DMS153 (cell line): ENCODE measurements at places on chromosomes 3 and 15.

GRCh38 chr3:143727391-143727790, 120.9 kb downstream of the SLC9A9 start:
- no peak for DNase-seq

- no peak for DNase-seq
These were observed 87.5 kb downstream of the NEK10 start for GRCh38 chr3:27281671-27282150.

- no peak for DNase-seq
These were observed 51.2 kb downstream of the KAT2B start for GRCh38 chr3:20091331-20092047.

DNA sequence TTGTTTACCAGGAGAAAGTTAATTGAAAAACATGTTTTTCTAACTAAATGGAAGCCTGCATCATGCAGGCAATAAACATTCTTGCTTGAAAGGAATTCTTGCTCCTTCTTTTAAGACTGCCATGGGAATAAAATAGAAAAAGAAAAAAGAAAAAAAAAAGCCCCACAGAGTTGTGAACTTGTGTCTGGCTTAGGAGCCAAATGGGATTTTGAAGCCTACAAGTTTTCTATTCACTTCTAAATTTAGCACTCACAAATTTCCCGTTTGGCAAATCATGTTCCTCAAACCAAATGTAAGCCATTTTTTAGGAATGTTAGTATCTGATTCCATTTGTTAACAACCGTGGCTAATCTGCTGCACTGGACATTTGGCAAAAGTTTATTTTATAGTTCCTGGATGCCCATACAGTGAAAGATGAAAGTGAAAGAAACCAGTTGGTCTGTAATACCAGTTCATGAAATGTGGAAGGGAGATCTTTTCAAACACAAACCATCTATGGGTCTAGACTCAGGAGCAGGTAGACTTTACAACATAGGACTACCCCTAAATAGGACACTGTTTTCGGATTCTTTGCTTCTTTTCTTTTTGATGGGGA, 133.8 kb upstream of the GMNC start:
- DNase-seq = no peak
